Right ventricle myocardium inferior (tissue), 1 donor: ENCODE measurements at places on chromosomes 13 and 19.
A peak's percentile ranks its signal among the peaks of the same experiment; 100 is the strongest.

DNA sequence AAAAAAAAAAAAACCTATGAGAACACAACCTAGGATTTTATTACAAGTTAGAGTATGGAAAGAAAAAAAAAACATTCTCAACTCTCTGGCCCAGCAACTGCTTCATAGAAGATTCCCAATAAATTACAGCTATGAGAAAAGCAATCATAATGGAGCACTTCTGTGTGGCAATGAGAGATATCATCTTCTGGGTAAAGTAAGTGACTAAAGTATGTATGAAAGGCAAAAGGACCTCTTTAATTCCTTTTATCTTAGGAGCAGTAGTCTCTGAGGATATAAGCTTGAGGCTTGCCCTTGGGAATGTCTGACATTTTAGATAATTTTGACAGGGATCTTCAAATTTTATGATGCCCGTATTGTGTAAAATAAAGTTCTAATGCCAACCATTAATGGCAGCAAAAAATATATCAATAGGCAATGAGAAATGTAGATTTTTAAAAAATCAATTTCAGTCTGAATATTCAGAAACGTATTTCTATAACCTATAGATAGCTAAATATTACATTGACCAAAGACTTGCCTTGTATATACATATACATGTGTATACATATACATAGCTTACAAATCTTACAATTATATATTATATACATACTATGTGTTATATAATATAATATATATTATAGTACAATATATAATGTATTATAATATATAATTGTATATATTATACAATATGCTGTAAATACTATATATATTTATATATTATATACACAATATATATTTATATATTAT lies 823.9 kb upstream of the SLITRK1 start:
- DNase-seq = no peak

DNA sequence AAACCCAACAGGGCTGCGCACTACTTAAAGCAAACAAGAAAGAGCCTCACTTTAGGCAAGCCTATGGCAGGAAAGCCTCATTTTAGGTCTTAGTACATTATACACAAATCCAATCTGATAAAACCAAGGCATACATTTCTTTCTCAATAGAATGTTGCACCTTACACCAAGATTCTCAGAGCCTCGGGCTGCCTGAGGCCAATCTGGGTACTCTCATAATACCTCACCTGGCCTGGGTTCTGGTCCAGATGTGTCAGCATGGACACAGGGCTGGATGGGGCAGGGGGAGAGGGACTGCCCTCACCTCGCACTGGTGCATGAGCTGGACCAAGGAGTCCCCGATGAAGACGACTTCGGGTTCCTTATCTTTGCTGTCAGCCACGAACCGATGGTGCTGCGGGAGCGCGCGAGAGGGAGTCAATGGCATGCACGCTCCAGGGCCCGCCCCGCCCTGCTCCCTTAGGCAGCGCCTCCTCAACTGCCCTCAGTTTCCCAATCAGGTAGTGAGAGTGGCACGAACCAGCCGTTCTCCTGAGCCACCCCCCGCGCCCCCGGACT lies at the start of gene PRR19:
PRR19 (plus strand) TSS at position 487 of the 558 bp plus-strand sequence. CDS start 7,453 bp downstream, outside the sequence.
- DNase-seq = no peak

GRCh38 chr19:4847190-4847973 lies 15.9 kb upstream of the TICAM1 start:
- DNase-seq = no peak

DNA sequence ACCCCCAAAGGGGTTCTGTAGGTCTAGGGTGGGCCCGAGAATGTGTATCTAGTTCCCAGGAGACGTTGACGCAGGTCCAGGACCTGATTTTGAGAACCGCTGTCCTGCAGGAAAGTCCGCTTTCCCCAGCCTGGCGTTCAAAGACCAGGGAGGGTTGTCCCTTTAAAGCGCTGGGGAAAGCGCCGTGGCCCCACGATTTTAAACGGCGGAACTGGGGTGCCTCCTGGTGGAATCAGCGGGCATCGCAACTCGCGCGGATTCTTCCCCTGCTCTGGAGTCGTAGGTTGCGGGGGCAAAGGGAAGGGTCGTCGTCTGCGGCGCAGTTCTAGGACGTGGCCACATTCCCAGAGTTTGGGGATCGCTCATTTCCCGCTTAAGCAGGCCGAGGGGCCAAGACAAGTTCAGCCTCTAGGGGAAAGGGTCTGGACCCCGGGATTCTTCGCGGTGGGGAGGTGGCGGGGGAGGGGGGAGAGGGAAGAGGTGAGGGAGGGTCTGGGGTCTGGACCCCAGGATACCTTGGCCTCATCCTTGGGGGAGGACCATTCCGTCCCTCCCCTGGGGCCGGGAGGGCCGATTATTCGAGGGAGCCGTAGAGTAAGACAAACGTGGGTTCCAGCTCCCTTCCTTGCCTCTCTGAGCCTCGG lies 7.7 kb downstream of the PNMA8B start:
- peak; percentile 88 for DNase-seq

- DNase-seq = no peak
These were observed 24.5 kb downstream of the CFAP97D2 start for GRCh38 chr13:114203536-114203935.

DNA sequence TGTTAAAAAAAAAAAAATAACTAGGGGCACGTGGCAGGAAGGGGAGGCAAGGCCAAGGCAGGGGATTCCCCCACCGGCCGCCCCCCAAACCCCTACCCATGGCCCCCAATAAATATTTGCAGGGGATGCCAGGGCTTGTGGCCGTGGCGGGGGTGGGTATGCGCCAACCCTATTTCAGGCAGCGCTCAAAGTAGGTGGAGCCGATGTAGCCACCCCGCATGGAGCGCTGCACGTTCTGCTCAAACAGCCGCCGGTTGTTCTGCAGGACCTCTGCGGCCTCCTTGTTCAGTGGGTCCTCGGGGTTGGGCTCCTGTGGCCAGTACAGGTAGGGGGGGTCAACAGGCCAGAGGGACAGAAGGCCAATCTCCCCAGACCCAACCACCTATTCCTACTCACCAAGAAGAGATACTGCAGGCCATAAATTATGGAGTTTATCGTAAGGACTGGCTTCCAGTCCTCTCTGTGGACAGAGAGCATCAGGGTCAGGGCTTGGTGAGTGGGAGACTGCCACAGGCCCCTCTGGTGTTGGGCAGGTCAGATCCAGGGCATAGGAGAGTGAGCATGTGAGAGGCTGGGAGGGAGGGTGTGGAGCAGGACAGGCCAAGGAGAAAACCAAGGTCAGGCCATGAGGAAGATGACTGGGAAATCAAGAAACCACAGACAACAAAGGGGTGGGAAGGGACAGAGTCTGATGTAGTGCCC lies 1.2 kb upstream of the CHMP2A start:
- no peak for DNase-seq

- DNase-seq = no peak
These were observed 864.3 kb upstream of the ATXN8OS start for GRCh38 chr13:69243366-69243765.

DNA sequence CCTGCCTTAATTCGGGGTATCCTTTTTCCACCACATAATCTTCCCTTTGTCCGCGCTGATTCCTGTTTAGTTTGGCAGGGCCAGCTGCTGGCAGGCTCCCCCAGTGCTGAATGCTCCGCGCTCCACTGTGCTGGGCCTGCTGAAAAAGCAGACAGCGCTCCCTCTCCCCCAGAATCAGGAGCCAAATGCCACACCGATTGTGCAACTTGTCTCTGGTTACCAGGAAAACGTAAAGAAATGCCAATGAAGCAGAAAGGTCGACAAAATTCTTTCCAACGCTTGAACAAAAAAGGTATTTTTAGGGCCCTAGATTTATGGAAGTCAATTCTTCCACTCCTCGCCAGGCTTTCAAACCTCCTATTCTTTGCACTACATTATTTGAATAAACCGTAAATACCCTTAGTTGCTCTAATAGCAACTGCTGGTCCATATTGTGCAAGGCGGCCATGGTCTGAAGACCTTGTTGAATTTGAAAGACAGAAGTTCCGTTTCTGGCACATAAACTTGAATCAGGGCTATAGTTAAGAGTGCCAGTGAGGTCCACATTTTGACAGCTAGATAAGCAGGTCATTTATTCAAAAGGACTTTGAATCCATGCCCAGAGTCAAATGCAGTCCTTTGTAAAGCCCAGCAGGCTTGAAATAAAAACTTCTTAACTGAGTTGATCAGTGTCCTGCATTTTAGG lies 206.7 kb upstream of the RFC3 start:
- DNase-seq = peak; percentile 82

DNA sequence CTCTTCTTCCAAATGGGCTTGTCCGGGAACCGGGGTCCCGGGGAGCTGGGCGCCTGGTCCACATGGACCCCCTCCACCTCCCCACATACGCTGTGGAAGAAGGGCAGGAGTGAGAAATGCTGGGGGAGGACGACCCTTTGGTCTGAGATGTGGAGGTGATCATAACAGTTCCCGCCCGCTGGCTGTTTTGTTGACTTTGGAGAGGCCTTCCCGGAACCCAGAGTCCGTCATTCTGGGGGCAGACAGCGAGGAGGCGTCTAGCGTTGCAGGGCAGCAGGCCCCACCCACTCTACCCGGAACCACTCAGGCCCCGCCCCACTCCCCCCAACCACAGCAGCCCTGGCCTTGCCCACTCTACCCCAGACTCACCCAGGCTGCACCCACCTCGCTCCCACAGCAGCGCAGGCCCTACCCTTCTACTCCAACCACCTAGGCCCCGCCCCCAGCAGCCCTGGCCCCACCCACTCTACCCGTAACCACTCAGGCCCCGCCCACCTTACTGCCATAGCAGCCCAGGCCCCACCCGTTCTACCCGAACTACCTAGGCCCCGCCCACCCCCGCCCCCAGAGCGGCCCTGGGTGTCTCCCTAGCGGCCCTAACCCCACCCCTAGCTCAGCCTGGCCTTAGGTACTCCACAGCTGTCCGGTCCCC lies 7.1 kb downstream of the GPR108 start:
- peak; percentile 73 for DNase-seq

- DNase-seq = no peak
These were observed 29.2 kb downstream of the SHANK1 start for GRCh38 chr19:50690439-50690838.

GRCh38 chr13:32824675-32825074 lies 191.5 kb upstream of the KL start:
- no peak for DNase-seq

- no peak for DNase-seq
These were observed 18.3 kb downstream of the CCDC97 start for GRCh38 chr19:41328157-41328841.

DNA sequence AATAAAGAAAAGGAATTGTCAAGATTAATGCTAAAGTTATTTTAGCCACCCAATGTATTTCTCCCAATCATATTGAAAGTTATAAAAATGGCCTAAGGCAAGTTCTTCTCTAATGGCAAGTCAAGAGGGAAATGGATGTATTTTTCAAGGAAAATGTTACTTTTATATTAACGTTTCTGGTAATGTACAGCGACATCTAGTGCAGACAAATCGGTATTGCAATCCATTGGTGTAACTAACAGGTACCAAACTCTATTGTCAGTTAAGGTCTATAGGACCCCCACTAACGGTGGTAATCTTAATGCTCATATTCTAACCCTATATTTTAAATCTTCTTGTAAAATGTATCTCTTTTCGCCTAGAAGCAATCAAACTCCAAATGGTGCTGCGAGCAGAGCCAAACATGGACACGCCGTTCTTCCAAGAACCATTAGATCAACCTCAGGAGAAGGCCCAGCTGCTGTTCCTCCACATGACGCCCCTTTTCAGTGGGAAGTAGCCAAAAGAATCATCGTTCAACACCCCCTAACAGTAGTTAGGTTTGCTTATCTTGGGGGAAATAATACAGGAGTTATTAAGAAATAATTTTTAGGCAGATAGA lies 98.5 kb upstream of the PABPC3 start:
- no peak for DNase-seq

DNA sequence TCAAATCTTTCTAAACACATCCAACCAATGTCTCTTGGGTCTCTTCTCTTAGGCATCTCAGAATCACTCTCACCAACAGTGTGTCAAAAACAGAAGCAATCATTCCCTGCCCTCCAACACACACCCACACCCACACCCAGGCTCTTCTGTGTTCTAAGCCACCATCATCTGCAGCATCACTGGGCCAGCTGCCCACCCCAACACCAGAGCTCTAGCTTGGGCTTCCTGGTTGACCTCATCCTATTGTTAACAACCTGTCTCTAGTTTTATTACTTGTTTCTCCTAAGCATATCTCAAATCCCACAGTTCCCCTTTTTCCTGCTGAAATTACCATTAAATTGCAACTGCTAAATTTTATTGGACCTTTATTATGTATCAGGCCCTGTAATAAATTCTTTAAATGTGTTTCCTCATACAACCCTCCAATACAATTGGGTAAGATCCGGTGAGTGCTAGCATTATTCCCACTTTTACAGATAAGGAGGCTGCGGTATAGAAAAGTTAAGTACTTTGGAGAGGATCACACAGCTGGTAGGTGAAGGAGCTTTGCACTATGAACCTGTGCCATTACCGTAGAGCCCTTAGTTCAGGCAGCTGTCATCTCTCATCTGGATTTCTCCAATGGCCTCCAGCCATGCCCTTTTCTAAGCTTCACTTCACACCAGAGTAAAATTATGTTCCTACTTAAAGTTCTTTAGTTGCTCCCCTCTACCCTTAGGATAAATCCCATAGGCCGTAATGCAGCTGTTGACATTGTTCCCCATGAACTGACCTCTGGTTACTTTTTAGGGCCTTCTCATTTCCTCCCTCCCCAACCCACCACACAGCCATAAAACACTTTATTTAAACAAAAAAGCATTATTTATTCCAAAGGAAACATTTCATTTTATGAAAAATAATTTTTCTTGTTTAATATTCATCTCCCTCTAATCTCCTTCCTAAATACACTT lies 227.7 kb downstream of the B3GLCT start:
- no peak for DNase-seq

DNA sequence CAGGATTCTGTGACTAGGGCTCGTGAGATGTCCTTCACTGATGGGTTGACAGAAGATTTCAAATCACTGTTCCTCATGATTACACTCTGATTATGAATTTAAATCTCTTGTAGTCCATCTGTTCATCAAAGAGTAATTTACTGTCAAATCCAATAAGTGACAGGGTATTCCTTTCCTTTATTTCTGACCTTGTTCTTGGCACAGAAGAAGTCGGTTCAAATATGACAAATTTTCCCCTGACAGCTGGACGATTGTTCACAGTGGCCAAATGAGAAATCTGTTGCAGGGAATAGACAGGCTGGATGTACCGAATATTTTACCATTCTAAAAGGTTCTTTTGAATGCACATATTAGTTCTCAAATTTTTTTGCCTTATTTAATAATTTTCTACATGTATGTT lies 767.3 kb upstream of the GPC6 start:
- no peak for DNase-seq

DNA sequence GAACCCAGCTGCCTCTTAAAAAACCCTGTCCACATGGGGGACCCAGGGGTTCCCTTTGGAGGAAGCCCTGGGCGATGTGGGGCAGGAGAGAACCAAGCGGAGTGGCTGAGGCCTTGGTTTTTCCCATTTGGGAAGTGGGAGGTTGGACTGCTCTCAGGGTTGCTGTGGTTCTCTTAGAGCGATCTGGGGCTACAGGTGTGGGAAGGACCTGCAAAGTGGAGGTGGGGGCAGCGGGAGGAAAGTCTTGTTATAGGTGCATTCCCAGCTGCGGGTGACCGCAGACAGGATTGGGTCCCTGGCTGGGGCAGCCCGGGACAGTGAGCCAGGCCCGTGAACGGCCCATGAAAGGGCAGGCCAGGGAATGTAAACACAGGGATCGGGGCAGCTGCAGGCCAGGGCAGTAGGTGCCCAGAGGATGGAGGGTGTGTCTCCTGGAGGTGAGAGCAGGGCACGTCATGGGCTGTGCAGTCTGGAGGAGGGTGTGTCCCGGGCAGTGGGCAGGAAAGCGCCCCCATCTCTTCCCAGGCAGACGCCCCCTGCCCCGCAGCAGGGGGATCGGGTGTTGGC lies 814 bp downstream of the SLC25A23 start:
- DNase-seq = no peak
